Right kidney (tissue), 9 donors: ENCODE measurements at places on chromosomes 4 and X.

GRCh38 chr4:120007191-120007871, 59.3 kb downstream of the MAD2L1 start:
- DNase-seq, result no peak

DNA sequence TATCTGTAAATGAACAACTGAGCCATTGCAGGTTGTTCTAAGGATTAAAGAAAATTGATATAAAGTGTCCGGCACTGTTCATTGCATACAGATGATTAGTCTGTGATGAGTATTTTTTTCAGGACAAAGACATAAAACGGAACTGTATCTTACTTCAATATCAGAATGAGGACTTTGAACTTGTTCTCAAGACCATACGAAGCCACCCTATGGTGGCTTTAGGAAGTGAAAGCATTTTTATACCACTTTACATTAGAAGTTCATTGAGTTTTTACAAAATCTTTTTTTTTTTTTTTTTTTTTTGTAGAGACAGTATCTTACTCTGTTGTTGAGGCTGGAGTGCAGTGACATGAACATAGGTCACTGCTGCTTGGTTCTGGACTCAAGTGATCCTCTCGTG, 45.2 kb upstream of the TRIM2 start:
- no peak for DNase-seq

DNA sequence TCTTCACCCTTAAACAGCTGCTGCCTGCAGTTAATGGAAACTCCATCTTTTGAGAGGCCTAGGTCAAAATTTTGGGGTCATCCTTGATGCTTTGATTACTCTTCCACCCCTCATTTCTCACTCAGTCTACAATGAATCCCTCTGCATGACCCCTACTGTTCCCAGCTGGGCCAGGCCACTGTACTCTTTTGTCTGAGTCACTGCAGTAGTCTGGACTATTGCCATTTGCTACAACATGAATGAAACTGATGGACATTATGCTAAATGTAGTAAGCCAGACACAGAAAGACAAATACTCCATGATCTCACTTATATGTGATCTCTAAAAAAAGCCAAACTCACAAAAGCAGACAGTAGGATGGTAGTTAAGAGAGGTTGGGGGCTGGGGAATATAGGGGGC, 28.3 kb downstream of the STK32B start:
- DNase-seq, result no peak

GRCh38 chr4:99301376-99302164, 10.8 kb upstream of the ADH1A start:
- no peak for DNase-seq

- peak; percentile 85 for DNase-seq
Measured at GRCh38 chr4:80202741-80203553, 5.6 kb downstream of the PRDM8 start.

GRCh38 chrX:38382663-38383062, 30.3 kb downstream of the OTC start:
- no peak for DNase-seq

- no peak for DNase-seq
Measured at GRCh38 chr4:55446578-55446922, 50.8 kb downstream of the TMEM165 start.

- DNase-seq, result no peak
Measured at GRCh38 chr4:148770377-148770776, 328.2 kb upstream of the NR3C2 start.

GRCh38 chr4:72094059-72094797, 62.4 kb downstream of the NPFFR2 start:
- DNase-seq, result no peak

- no peak for DNase-seq
Measured at GRCh38 chrX:70032792-70033191, 16.9 kb downstream of the AWAT2 start.

- no peak for DNase-seq
Measured at GRCh38 chrX:123331859-123332258, 147.8 kb downstream of the GRIA3 start.

DNA sequence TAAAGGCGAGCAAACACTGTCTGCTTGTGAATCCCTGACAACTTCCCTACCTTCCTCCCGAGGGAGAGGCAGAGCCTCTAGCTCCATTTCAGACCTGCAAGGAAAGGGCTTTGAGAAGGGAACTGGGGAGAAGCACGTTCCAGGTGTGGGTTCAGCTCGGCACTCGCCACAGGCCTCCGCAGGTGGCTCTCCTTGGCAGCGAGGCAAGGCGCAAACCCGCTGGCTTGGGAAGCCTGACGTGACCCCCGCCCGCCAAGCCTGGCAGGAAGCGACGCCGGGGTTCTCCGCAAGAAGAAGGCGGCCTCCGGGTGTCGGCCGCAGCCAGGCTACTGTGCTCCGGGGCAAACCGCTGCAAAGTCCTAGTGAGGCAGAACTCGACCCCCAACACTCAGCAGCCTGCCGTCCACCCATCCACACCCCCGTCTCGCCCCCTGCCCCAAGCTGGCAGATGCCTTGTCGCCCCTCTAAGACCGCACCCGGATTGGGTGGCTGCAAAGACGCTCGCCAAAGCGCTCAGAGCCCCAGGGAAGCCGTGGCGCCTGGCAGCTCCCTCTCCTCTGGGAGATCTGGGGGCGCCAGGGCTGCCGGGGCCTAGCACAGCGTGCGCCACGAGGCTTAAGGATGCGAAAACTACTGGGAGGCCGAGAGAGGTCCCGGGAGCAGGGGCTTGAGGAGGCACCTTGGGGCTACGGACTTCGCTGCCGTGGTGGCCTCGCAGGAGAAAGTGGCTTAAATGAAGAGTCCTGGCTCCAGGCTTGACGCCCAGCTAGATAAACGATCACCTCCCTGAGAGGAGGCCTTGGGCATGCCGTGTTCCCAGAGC, 21.8 kb downstream of the NKX3-2 start:
- peak; percentile 55 for DNase-seq

- DNase-seq, result no peak
Measured at GRCh38 chr4:113534711-113535110, 226.8 kb downstream of the CAMK2D start.

DNA sequence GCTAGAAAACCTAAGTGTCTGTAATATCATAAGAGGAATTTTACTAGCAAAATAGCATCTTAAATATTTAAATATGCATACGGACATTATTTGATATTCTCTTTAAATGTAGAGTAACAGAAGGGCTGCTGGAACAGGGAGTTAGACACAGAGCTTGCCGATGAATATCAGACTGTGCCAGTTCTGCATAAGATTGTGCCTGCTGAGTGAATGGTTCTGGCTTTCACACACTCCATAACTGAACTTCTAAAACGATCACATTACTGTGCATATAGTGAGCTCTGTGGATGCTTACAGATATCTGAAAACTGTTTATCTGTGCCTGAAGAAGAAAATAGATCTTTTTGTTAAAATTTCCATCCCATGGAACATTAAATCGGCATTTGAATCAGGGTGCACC, 867.4 kb upstream of the PCDH10 start:
- no peak for DNase-seq

DNA sequence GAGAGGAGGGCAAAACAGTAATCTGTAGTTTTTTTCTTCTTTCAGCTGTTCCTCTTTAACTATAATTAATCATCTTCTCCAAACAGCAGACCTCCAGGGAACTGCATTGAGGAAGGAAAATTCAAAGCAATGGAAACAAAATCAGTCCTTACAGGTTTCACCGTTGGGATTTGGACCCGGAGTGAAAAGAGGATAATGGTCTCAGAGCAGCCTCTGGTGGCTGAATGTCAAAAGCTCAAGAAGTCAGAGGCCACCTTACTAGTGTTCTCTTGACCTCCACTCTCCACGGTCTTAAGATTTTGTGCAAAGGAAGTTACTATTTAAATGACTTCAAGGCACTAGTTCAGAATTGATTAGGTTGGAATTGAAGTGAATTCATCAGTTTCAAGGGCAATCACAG, 16.0 kb upstream of the MID1 start:
- DNase-seq, result no peak

- DNase-seq, result no peak
Measured at GRCh38 chr4:127403471-127404084, 229.2 kb upstream of the INTU start.

DNA sequence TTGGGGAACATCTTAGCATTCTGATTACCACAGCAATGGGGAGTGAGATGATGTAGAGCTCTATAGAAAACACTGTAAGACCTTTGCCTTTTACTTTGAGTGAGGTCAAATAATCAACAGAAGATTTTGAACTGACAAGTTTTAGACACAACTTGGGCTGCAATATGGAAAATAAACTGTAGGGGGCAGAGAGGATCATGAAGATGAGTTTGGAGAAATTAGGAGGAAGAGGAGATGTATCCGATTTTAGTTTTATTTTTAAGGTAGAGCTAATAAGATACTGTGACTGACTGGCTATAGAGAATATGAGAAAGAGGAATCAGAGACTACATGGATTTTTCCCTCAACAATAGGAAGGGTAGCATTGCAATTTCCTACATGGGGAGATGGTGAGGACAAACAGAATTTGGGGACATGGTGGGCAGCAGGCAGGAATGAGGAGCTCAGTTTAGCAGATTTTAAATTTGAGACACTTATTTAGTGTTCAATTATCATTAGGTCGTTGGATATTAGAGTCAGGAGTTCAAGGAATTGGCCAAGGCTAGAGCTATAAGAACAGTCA, 563.1 kb downstream of the INPP4B start:
- DNase-seq, result no peak
